ENCODE measurements at places on chromosomes 2 and 18. TPM values are rescaled to one million over a fixed set of nuclear protein-coding genes. Genes with fewer than 3 reads are reported as not detected.

DNA sequence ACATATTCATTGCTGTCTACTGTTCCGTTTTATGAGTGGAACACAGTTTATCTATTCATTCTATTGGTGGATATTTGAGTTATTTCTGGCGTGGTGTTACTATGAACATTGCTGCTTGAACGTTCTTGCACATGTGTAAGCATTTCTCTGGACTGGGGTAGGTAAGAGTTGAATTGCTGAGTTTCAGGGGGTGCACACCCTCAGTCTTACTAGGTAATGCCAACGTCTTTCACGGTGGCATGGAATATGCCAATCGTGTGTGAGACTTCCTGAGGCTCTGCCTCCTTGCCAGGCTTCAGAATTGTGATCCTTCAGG, 56.4 kb upstream of the TXNDC2 start:
- H3K36me3 ChIP-seq = peaks cover 18% of the 10 kb centered on the region
- no peak overlapping the region for H3K4me3 ChIP-seq
- no peaks in the 10 kb centered on the region for H3K27me3 ChIP-seq
- H3K27ac ChIP-seq = no peak overlapping the region
- DNase-seq = no peak

- H3K27ac ChIP-seq = no peak overlapping the region
- no peak overlapping the region for H3K4me3 ChIP-seq
- no peaks in the 10 kb centered on the region for H3K4me1 ChIP-seq
- DNase-seq = no peak
- H3K27me3 ChIP-seq = peaks cover 2% of the 10 kb centered on the region
Observed at GRCh38 chr2:141766225-141766624, 364.6 kb downstream of the LRP1B start.

DNA sequence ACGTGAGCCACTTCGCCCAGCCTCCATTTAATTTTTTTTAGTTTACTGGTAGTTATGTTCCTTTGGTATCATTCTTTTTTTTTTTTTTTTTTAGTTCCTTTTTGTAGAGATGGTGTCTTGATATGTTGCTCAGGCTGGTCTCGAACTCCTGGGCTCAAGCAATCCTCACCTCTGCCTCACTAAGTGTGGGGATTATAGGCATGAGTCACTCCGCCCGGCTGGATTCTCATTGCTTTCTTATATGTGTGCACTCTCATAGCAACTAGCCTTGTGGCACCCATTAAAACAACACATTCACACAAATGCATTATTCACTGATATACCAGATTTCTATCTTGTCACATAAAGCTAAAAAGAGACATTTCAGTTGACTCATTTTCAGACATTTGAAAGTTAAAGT, 4.2 kb downstream of the TTC27 start:
- no peak for DNase-seq
- H3K27ac ChIP-seq = no peak overlapping the region
- H3K4me3 ChIP-seq = no peak overlapping the region
- H3K27me3 ChIP-seq = peaks cover 2% of the 10 kb centered on the region
- H3K36me3 ChIP-seq = peaks cover 3% of the 10 kb centered on the region

GRCh38 chr2:65514555-65515195, 82.3 kb upstream of the SPRED2 start:
- H3K27ac ChIP-seq = no peak overlapping the region
- no peak overlapping the region for H3K4me3 ChIP-seq

- no peak overlapping the region for H3K27ac ChIP-seq
- H3K4me1 ChIP-seq = peaks cover 32% of the 10 kb centered on the region
Observed at GRCh38 chr2:45963816-45964215, 312.3 kb downstream of the PRKCE start.

- H3K4me1 ChIP-seq = peaks cover 14% of the 10 kb centered on the region
- DNase-seq = no peak
- peak overlapping the region; percentile 94 for H3K4me3 ChIP-seq
- no peaks in the 10 kb centered on the region for H3K36me3 ChIP-seq
- H3K27me3 ChIP-seq = peaks cover 1% of the 10 kb centered on the region
Observed at GRCh38 chr2:69387770-69388481, 899 bp upstream of the GFPT1 start.

DNA sequence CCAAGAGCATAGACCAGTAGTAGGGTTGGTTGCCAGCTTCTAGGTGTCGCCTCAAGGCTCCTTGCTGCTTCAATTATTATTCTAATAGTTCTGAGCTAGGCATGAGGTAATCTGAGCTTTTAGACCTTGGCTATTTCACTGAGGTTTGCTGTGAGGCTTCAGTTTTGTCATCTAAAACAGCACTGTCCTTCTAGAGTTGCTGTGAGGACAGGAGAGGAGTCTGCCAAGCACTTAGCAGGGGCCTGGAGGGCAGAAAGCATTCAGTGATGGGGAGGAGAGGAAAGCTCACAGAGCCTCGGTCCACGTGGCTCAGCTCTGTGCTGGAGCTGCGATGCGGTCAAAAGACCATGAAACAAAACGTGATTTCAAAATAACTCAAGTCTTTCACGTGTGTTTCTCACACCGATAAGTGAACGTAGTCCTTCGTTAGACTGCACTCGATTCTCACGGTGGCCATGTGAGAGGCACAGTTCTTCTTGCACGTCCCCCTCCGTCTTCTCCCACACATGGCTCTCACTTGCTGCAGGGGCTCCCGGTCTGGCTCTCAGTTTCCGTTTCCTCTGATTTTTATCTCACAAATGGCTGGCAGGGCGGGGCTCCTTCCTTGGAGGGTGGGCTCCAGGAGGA, 113.7 kb downstream of the B3GNT2 start:
- H3K27me3 ChIP-seq = peaks cover 1% of the 10 kb centered on the region
- H3K36me3 ChIP-seq = no peaks in the 10 kb centered on the region
- peak; percentile 24 for DNase-seq
- peaks cover 61% of the 10 kb centered on the region for H3K4me1 ChIP-seq
- H3K27ac ChIP-seq = peak overlapping the region; percentile 84

DNA sequence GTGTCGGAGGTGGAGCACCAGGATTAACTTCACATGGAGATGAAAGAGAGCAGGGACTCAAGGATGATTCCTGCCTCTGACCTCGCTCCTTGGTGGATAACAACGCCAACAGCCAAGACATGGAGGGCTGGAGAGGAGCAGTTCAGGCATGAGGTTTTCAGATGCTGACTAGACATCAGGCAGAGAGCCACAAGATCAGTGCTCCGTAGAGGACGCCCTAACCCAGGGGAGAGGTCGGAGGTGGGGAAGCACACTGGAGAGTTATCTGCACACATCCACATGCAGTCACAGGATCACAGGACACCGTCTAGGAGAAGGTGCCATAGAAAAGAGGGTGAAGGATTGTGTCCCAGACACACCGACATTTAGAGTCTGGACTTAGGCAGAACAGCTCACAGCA, 344.3 kb downstream of the EIPR1 start:
- H3K27me3 ChIP-seq = peaks cover 7% of the 10 kb centered on the region
- DNase-seq = no peak
- no peaks in the 10 kb centered on the region for H3K4me1 ChIP-seq

GRCh38 chr2:212361174-212361756, 177.3 kb downstream of the ERBB4 start:
- no peak overlapping the region for H3K4me3 ChIP-seq
- H3K36me3 ChIP-seq = no peaks in the 10 kb centered on the region
- H3K27ac ChIP-seq = no peak overlapping the region
- no peaks in the 10 kb centered on the region for H3K27me3 ChIP-seq
- DNase-seq = no peak

- H3K36me3 ChIP-seq = peaks cover 23% of the 10 kb centered on the region
- no peak overlapping the region for H3K27ac ChIP-seq
- H3K4me1 ChIP-seq = peaks cover 80% of the 10 kb centered on the region
- DNase-seq = no peak
- H3K4me3 ChIP-seq = no peak overlapping the region
- peaks cover 10% of the 10 kb centered on the region for H3K27me3 ChIP-seq
Observed at GRCh38 chr18:44777457-44778192, 96.9 kb downstream of the SETBP1 start.

Gene PROM2
- 0.62 TPM for total RNA-seq

Gene CYTIP
- total RNA-seq = not detected

Gene C2orf69
- 16.1 TPM for total RNA-seq

Gene PLCL1
- total RNA-seq = 13.6 TPM

All from endothelial cell (in vitro differentiated cells).